Activated effector memory CD4-positive, alpha-beta T cell treated with anti-CD3 and anti-CD28 coated beads, Interleukin-2, amount 50 U/mL, for 16 hours (primary cell): ENCODE measurements at places on chromosomes 2 and 18.

GRCh38 chr2:149087751-149088150 lies 49.3 kb downstream of the LYPD6B start:
- no peak for DNase-seq

DNA sequence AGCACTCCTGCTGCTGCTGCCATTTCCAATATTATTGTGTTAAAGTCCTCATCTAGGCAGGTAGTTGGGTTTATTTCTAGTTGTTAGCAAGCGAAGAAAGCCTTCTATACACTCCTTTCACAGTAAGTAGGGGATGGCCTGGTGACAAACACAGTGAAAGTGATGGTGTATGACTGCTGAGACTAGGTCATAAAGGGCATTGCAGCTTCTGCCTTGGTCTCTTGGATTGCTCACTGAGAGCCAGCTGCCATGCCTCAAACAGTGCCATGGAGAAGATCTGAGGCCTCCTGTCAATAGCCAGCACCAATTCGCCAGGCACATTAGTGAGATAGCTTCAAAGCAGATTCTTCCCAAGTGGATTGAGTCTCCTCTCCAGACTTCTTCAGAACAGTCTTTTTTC lies 27.6 kb upstream of the MSTN start:
- DNase-seq = no peak

GRCh38 chr18:50716902-50717301 lies 102.9 kb downstream of the MRO start:
- DNase-seq = no peak

DNA sequence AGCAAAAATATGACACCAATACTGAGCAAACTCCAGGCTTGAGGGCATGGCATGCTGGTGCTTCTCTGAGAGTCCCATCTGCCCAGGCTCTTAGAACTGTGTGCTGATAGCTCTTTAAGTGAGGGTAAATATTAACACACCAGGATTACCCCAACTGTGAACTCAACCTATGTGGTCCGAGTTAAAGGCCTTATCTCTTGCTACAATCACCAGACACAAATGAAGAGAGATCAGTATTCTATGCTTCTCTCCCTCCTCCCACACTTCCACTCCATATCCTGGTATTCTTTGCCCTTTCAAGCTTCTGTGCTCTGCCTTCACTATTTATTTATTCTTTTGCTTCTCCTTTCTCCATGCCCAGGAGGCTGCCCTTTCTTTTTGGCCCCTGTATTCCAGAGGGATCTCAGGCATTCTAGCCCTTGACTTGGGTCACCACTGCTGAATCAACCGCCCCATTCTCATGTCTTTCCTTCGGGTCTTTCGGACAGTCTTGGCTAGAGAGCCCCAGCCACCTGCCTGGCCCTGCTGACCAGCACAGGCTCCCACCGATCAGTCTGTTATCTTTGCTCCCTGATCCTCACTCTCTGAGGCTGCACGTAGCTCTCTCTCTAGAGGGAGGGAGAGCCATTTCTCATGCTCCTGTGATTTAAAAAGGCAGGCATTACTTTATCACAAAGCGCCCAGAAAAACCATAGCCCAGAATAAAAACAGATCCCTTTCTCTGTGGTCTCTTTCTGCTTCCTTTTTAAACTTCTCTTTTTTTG lies 17.2 kb upstream of the HK2 start:
- DNase-seq = no peak

DNA sequence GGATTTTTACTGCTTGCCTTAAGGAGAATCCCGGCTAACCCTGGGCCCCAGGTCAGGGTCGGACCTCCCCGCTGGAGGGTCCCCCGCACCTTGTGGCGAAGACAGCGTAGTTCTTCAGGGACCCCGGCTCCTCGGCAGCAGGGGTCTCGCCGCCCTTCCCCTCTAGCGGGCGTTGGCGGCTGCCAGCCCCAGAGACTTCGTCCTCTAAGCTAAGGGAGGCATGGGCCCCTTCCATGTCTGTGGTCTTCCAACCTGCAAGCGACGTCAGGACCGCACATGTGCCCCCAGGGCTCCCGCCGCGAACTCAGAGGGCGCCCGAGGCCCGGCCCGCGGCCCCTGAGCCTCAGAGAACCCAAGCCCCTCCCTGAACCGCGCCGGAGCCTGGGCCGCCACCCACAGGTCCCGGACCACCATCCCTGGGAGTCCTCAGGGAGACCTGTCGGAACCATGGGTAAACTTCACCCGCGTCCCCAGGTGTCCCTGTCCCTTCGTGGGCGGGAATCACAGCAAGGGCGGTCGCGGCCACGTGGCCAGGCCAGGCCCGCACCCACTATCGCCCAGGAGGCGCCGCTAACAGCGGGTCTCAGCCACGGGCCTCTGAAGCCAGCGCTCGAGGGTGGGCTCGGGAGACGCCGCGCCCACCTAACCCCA lies 562 bp downstream of the ANKMY1 start:
- no peak for DNase-seq

DNA sequence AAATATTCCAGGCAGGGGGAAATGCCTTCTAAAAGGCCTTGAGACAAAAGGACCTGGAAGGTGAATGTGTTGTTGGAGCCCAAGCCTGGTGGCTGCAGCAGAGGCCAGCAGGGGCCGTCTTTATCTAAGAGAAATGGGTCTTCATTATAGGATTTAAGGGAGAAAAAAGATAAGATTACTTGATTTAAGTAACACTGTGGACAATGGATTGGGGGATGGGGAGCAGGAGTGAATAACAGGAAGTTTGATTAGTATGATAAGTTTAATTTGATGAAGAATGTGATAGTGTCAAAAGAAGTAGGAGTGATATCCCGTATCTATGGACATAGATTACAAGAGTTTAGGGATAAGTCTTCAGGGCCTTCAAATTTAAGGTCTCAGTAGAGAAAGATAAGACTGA lies 64.2 kb downstream of the WDR75 start:
- DNase-seq = no peak

GRCh38 chr18:9066817-9067306 lies 35.6 kb upstream of the NDUFV2 start:
- DNase-seq = no peak

GRCh38 chr2:171391532-171391931 lies 42.3 kb downstream of the METTL8 start:
- DNase-seq = no peak

- no peak for DNase-seq
These were observed 228.9 kb downstream of the NEDD4L start for GRCh38 chr18:58272779-58273435.

- no peak for DNase-seq
These were observed 594.2 kb upstream of the NXPH2 start for GRCh38 chr2:139374296-139374850.

GRCh38 chr2:46672752-46673151 lies 193.4 kb downstream of the TMEM247 start:
- DNase-seq = no peak

DNA sequence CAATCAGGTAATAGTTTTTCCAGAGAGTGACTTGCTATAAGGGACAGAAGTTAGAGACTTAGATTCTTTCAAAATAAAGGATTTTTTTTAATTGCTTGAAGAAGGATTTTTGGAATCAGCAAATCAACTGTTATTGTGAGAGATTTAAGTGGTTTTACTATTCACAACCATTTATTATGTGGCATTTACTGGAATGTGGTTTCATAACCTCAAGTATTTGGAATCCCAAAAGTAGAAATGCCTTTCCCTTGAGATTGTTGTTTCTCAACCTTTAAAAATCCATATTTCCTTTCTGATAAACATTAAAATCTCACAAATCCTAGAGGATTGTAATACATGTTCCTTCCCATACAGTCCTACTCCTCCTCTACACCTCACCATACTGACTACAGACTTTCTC lies 5.0 kb downstream of the TANK start:
- DNase-seq = no peak

DNA sequence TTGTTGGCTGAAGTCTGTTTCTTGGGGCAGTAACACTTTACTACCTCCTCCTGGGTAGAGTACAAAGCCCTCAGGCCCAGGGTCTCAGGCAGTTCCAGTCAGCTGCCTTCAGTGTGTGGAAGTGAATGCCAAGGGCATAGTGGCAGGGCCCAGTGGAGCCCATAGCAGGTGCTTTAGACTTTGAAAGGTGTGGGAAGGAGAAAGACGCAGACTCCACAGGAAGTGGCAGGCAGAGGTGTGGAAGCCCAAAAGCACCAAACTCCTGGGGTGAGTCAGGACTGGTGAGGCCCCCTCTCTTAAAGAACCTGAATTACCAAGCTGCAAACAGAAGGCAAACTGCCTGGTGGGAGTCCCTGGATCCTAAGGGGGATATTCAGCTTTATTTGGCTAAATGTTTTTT lies 45.3 kb downstream of the ADAM23 start:
- DNase-seq = no peak

GRCh38 chr2:135709992-135710391 lies 31.7 kb upstream of the UBXN4 start:
- peak; percentile 89 for DNase-seq

- no peak for DNase-seq
These were observed 15.7 kb upstream of the CNNM3 start for GRCh38 chr2:96800061-96801004.

DNA sequence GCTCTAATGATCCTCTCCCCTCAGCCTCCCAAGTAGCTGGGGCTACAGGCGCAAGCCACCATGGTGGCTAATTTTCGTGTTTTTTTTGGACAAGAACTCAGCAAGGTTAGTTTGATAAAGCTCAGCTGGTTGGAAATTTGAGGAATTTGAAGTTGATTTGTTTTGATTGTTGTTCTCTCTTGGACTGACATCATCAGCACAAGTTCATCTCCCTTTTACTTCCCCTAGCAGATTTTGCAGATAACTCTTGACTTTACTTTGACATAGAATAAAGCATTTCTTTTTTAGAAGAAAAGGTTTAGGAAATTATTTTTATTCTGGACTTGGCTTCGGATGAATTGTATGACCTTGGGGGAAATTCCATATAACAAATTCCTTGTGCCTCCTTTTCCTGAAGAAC lies 74.9 kb upstream of the DLX2 start:
- no peak for DNase-seq

DNA sequence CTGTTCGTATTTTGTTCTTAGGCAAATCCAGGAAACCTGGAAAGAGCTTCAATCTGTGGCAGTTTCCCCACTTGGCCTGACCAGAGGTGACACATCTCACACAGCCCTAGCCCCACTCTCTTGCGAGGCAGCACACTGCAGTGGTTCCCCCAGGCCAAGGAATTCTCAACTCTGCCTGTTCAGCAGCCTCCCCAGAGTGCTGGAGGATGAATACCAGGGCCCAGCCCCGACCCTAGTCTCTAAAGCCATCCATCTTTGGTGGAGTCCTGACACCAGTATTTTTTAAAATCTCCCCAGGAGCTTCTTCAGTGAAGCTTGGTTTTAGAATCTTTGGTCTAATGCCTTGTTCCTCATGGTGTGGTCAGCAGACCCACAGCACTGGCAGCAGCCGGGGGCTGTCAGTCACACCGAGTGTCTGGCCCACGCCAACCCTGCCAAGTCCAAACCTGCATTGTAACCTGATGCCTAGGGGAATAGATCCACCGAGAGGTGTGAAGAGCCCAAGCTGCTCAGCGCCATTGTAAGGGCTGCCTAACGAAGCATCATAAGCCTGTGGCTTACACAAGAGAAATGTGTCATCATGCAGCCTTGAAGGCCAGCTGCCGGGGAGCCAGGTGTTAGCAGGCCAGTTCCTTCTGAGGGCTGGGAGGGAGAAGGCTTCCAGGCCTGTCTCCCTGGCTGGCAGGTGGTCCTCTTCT lies 428.7 kb upstream of the ID2 start:
- no peak for DNase-seq

GRCh38 chr2:232085164-232085563 lies 123.7 kb downstream of the DIS3L2 start:
- DNase-seq = no peak

GRCh38 chr18:44719519-44720060 lies 38.9 kb downstream of the SETBP1 start:
- DNase-seq = no peak

DNA sequence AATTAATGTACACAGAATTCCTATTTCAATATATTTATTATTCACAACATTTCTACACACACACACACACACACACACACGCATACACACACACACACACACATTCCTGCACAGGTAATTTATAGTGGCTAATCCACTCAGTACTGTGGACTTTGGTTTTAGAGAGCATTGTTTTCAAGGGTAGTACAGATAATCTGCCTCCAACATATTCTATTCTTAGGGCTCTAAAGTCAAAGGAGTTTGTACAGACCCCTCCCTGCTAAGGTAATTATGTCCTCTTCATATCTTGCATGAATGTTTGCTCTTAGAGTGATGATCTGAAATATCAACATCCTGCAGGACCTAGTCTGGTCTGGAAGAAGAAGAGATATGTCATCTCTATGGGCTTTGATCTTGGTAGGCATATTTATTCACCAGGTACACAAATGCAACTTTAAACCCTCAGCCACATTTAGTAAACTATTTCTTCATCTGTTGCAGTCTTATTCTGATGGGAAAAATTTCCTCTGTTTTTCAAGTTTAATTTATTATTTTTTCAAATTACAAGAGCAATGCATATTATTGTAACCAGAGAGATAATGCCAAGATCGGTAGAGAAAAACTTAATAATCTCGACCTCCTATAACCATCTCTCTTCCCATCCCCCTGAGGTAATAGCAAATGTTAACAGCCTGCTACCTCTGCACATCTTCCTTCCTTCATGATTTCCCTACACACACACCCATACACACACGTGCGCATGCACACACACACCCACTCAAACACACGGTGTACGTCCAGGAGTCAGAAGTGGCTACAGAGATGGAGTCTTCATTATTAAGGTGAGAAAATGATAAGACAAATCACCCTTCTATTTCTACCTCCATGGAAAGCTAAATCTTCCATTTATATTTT lies 18.3 kb upstream of the POLE4 start:
- no peak for DNase-seq

- no peak for DNase-seq
These were observed 24.3 kb downstream of the CRIM1 start for GRCh38 chr2:36379710-36380448.

- no peak for DNase-seq
These were observed 737.6 kb upstream of the TMEFF2 start for GRCh38 chr2:192932376-192932775.

DNA sequence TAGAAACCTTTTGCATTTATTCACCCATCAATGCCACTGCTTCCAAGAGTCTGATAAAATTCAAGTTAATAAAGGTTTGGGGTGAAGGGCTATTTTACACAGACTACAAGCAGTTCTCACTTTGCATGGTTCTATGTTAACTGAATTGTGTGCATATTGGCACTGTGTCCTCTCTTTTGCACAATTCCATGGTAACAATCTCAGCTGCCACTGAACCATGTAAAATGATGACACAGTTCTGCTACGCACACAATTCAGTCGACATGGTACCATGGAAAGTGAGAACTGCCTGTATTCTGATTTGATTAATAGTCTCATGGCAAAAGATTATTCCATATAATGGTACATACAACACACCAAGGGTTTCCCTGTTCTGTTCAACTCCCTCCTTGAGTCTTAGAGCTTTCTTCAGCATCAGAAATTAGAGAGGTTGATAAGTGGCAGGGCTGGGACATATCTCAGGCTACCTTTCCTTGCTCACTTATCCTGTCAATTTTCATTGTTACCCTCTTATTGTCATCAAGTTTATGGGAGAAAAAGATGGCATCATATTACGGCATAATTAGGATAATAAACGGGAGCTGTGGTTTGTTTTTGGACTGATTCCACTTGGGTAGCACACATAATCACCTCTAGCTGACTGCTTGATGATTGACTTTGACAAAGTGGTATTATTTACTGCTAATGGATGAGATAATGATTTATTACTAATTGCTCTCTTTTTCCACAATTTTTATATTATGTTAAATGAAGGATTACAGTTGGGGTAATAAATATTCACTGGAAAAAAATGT lies 139.3 kb upstream of the CREB1 start:
- no peak for DNase-seq
